ENCODE measurements at places on chromosomes 16 and 17.
A peak's percentile ranks its signal among the peaks of the same experiment; 100 is the strongest.

- H3K4me1 ChIP-seq: no peaks in the 10 kb centered on the region
- H3K36me3 ChIP-seq: no peaks in the 10 kb centered on the region
- H3K27me3 ChIP-seq: no peaks in the 10 kb centered on the region
- H3K4me3 ChIP-seq: no peak overlapping the region
- peak overlapping the region; percentile 84 for H3K27ac ChIP-seq
Observed at GRCh38 chr17:48002266-48002915, 31.5 kb downstream of the CDK5RAP3 start.

DNA sequence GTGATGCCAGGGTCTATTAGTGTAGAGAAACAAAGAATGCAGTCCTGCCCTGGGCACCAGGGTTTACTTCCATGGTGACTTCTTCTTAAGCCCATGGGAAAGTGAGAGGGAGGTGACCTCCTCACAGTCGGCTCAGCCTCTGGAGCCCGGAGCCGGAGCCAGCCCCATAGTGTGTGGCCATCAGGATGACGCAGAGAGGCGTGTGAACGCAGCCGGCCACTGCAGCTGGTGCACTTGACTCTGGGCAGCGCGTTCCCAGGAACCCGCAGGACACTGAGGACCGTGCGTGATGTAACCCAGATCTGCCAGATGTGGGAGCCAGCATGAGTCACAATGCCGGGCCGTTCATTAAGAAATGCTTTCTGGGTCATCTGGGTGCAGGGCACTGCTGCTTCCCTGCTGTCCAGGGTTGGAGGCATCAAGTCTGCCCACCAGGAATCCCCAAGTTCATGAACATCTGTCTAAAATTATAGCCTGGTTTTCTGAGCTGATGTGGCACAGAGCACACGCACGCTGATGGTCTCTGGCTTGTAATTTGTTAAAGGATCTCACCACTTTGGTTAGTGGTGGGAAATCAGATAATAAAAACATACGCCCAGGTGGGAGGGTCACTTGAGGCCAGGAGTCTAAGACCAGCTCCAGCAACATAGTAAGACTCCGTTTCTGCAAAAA, 114.1 kb downstream of the PITPNC1 start:
- H3K4me3 ChIP-seq: peak overlapping the region; percentile 2
- no peaks in the 10 kb centered on the region for H3K27me3 ChIP-seq
- no peaks in the 10 kb centered on the region for H3K36me3 ChIP-seq
- no peaks in the 10 kb centered on the region for H3K4me1 ChIP-seq

- H3K4me3 ChIP-seq: no peak overlapping the region
- peaks cover 35% of the 10 kb centered on the region for H3K4me1 ChIP-seq
- H3K27ac ChIP-seq: peak overlapping the region; percentile 95
- no peaks in the 10 kb centered on the region for H3K27me3 ChIP-seq
Observed at GRCh38 chr16:87956365-87957231, 5.4 kb downstream of the BANP start.

- H3K36me3 ChIP-seq: no peaks in the 10 kb centered on the region
- DNase-seq: no peak
- H3K27me3 ChIP-seq: no peaks in the 10 kb centered on the region
- no peak overlapping the region for H3K27ac ChIP-seq
- H3K4me3 ChIP-seq: no peak overlapping the region
Observed at GRCh38 chr16:80176114-80176513, 364.7 kb upstream of the DYNLRB2 start.

DNA sequence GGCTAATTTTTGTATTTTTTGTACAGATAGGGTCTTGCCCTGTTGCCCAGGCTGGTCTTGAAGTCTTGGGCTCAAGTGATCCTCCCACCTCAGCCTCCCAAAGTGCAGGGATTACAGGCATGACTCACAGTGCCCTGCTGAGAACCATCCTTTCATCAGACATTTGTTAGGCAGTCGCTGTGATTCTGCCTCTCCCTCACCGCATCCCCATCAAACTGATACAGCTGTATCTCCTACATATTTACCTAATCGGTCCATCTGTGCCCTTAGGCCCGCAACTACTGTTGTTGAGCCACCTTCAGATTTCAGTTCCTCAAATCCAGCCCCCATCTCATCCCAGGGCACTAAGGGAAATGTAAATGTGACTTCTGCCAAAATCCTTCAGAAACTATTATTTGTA, 2.0 kb upstream of the SLC43A2 start:
- H3K36me3 ChIP-seq: no peaks in the 10 kb centered on the region
- no peaks in the 10 kb centered on the region for H3K4me1 ChIP-seq
- DNase-seq: no peak

DNA sequence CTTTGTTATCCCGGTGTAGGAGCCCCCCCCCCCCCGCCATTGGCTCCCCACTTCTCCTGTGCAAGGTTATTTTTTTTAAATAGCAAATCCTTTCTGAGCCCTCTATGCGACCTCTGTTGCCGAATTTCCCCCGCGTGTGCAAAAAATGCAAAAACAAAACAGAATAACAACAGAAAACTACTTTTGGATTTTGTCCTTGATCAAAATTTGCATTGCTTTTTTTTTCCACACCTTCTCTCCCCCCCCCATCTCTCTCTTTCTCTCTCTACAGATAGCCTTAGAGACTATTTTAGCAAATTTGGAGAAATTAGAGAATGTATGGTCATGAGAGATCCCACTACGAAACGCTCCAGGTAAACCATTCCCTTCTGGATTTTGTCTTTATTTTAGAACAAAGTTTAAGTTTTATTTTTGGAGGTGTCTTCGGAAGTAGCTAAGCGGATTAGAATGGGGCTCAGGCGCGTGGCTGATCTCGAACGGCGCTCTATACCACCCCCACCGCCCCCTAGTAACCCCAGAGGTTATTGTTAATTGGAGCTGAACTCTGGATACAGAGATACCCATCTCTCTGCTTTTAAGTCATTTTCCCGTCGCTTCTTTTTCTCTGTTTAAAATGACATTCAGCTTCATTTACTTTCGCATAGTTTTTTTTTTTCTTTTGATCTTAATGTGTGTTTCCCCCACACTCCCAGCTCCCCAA, 1.0 kb downstream of the MSI2 start:
- no peak for DNase-seq
- peaks cover 4% of the 10 kb centered on the region for H3K4me1 ChIP-seq
- H3K36me3 ChIP-seq: no peaks in the 10 kb centered on the region
- no peaks in the 10 kb centered on the region for H3K27me3 ChIP-seq
- peak overlapping the region; percentile 87 for H3K4me3 ChIP-seq

- no peaks in the 10 kb centered on the region for H3K27me3 ChIP-seq
- H3K27ac ChIP-seq: no peak overlapping the region
- no peaks in the 10 kb centered on the region for H3K36me3 ChIP-seq
- no peaks in the 10 kb centered on the region for H3K4me1 ChIP-seq
- H3K4me3 ChIP-seq: no peak overlapping the region
Observed at GRCh38 chr17:823501-823902, 41.3 kb downstream of the MRM3 start.

- no peaks in the 10 kb centered on the region for H3K4me1 ChIP-seq
- no peaks in the 10 kb centered on the region for H3K27me3 ChIP-seq
- DNase-seq: no peak
- no peak overlapping the region for H3K4me3 ChIP-seq
- H3K27ac ChIP-seq: no peak overlapping the region
Observed at GRCh38 chr16:1377406-1378010, 25.8 kb downstream of the GNPTG start.

DNA sequence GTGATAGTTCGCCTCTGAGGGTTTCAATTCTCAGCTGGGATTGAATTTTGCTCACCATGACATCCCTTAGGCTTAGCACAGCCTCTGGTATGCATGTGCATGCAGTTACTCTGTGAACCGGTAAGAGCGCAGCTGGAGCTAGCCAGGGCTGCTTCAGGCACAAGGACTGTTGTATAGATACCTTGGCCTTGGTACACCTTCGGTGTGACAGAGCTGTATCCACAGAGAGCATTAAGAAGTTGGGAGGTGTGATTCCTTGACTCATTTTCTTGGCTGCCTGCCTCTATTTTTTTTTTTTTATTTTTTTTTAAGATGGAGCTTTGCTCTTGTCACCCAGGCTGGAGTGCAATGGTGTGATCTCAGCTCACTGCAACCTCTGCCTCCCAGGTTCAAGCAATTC, 2.2 kb upstream of the NUTF2 start:
- no peak for DNase-seq
- no peak overlapping the region for H3K27ac ChIP-seq
- H3K27me3 ChIP-seq: no peaks in the 10 kb centered on the region
- no peak overlapping the region for H3K4me3 ChIP-seq

GRCh38 chr16:54312502-54312991, 26.0 kb upstream of the IRX3 start:
- H3K27ac ChIP-seq: no peak overlapping the region
- no peaks in the 10 kb centered on the region for H3K36me3 ChIP-seq
- DNase-seq: no peak
- no peaks in the 10 kb centered on the region for H3K27me3 ChIP-seq
- no peaks in the 10 kb centered on the region for H3K4me1 ChIP-seq
- no peak overlapping the region for H3K4me3 ChIP-seq

DNA sequence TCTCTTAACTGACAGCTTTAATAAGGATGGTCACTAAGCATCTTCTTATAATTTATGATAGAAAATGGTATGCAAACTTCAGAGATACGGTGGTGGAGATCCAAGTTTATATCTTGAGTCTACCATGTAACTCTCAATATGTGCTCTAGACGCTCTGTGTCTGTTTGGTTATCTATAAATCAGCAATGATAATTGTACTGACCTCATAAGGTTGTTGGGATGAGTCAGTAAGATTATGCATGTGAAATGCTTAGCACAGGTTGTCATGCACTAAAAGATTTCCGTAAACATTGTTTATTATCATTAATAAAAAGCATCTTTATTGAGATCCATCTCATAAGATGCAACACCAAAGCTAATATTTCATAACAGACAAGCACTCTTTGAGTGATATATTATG, 1094.9 kb upstream of the EEF2KMT start:
- no peaks in the 10 kb centered on the region for H3K36me3 ChIP-seq
- DNase-seq: no peak
- H3K4me3 ChIP-seq: no peak overlapping the region
- H3K27me3 ChIP-seq: no peaks in the 10 kb centered on the region

DNA sequence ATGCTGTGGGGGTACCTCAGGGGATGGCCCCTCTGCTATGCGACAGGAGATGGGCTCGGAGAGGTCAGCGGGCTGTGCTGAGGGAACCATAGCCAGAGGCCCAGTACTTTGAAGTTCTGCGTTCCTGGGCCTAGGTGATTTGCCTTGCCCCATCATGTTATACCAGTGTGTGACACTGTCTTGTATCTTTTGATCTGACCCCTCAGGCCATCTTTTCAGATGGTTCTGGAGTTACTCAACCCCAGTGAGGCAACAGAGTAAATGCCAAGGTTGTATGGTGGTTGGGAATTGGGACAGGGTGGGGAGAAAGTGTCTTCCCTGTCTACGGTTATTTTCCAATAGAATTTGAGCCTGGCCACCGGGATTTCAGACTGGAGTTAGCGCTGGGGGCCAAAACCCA, 8.5 kb downstream of the MSI2 start:
- no peak overlapping the region for H3K4me3 ChIP-seq
- H3K4me1 ChIP-seq: peaks cover under 1% of the 10 kb centered on the region
- no peak overlapping the region for H3K27ac ChIP-seq
- no peaks in the 10 kb centered on the region for H3K27me3 ChIP-seq
- no peaks in the 10 kb centered on the region for H3K36me3 ChIP-seq

DNA sequence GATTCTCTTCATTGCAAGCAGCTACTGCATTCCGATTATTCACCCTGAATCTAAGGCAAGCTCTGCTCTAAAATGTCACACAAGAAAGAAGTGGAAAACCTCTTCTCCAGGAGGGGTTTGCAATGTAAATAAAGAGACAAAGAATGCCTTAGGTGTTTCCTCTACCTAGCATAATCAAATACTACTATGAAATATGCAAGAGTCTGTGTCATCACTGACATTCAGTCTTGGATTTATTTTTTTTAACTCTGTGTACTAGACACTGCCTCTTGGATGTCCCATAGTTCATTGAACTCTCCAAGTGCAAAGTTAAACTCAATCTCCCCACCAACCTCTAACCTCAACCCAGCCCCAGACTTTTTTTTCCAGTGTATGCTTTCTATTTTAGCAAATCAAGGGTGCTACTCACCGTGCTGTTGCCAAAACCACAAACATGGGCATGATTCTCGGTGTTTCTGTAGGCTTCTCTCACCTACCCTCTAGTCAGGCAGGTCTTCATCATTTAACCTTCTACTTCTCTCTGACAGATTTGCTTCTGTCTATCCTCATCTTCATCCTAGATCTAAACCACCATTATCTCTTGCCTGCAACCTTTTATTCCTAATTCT, 329.1 kb downstream of the CDH13 start:
- DNase-seq: no peak
- H3K36me3 ChIP-seq: no peaks in the 10 kb centered on the region
- no peaks in the 10 kb centered on the region for H3K4me1 ChIP-seq
- H3K27ac ChIP-seq: no peak overlapping the region
- no peak overlapping the region for H3K4me3 ChIP-seq

DNA sequence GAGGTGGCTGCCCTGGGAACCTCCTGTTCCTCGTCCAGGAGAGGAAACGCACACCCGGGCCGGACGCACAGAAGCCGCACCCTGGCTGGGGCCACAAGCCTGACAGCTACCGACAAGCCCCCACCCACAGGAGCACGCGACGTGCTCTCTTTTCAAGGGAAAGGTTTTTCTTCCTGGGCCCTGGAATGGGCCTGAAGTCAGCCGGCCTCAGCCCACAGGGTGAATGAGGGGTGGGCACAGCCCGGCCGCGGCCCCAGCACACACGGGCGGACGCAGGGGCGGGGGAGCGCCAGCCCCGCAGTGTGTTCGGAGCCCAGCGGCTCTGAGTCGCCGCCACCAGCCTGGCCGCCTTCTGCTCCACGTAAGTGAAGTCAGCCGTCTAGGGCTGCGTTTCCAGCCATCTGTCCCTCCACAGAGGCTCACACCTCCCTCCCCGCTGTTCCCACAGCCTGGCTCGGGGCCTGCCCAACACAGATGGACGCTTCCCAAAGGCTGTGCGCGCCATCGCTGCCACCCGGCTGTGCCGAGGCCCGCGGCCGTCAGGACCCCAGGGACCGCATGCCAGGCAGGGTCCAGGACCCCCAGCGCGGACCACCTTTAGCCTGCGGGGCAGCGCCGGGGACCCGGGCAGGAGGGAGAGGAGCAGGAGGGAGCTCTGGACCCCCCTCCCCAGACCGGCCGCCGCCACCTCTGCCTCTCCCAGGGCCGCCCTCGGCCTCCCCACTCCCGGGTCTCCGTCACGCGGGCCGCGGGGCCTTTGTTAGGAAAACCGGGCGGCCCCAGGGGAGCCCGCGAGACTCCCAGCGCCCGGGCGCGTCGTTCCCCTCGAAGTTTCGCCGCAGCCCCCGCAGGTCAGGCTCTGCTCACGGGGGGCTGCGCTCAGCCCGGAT, 36.8 kb downstream of the CBFA2T3 start:
- peaks cover 38% of the 10 kb centered on the region for H3K27me3 ChIP-seq
- peak overlapping the region; percentile 69 for H3K27ac ChIP-seq
- H3K4me3 ChIP-seq: peak overlapping the region; percentile 49
- no peak for DNase-seq
- H3K36me3 ChIP-seq: no peaks in the 10 kb centered on the region
- no peaks in the 10 kb centered on the region for H3K4me1 ChIP-seq

DNA sequence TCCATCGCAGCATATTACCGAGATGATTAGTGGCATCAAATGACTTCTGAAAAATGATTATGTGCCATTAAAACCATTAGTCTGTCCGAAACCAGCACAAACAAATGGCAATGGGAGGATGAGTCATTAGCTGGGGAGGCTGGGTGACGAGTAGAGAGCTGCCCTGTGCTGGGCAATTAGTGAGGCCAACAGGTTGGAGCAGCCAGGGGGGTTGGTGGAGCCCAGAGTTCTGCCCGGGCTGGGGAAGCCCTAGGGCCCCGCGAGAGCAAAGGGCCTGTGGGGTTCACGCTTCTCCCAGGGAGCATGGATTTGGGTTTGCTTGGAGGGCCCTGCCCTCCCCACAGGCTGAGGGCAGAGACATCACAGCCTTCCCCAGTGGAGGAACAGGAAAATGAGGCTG, 152.1 kb upstream of the RPL38 start:
- no peaks in the 10 kb centered on the region for H3K4me1 ChIP-seq
- no peak overlapping the region for H3K4me3 ChIP-seq
- peaks cover 66% of the 10 kb centered on the region for H3K27me3 ChIP-seq

Data from breast epithelium (tissue), 4 donors.